Stimulated activated CD8-positive, alpha-beta memory T cell treated with anti-CD3 and anti-CD28 coated beads, Interleukin-4, amount 100 ng/mL, for 1 hour (primary cell): ENCODE measurements at places on chromosomes 7 and 10.

DNA sequence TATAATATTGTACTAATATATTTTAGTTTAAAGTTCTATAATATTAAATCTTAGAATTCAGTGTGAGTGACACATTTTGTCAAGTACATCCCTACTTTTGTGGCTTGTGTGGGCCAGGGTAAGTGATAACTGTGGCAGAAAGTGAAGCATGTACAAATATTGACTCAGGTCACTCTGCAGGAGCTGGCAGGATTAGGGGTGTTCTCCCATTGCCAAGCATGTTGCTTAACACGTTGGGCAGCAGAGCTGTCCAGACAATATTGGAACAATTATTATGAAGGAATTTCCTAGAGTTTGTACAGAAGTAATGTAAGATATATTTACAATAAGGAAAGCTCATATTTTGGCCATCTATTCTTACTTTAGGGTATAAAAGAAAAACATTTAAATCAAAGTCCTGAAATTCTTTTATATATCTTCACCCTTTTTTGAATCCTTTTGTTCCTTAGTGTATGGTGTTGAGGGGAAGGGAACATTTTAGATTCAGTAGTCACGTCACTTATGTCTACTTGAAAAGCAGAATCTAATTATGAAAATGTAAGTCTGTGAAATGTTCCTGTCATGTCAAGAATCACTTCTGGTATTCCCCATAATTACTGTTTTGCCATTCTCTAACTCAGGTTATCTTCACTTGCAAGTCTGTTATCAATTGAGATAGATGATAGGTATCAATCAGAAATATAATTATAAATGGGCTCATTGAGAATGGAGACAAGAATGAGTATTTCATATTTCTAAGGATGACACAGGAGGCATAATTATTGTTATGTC is 4.0 kb downstream of the HDAC9 start:
- no peak for DNase-seq

DNA sequence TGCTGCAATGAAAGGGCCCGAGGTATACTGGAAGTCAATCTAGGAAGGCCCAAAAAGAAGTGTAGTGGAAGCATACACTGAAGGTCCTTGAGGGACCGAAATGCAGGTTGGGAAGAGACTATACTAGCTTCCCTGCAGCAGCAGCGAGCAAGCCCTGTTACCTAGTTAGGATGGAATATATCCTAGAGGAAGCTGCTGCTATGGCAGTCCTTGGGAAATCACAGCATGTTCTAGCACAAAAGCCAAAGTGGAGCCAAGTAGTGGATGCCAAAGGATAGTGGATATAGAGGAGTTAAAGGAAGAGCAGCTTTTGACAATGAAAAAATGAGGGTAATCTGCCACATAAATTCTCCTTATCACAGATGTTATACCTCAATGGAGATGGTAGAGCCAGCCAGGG is 123.8 kb upstream of the STARD3NL start:
- no peak for DNase-seq

DNA sequence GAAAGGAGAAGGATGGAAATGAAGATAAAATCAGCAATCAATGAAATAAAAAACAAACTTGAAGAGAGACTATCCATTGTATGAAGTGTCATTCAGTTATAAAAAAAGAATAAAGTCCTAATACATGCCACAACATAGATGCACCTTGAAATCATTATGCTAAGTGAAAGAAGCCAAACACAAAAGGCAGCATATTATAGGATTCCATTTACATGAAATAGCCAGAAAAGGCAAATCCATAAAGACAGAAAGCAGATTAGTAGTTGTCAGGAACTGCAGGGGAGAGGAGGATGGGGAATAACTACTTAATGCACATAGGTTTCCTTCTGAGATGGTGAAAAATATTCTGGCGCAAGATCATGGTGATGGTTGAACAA is 6.6 kb upstream of the PON1 start:
- no peak for DNase-seq

DNA sequence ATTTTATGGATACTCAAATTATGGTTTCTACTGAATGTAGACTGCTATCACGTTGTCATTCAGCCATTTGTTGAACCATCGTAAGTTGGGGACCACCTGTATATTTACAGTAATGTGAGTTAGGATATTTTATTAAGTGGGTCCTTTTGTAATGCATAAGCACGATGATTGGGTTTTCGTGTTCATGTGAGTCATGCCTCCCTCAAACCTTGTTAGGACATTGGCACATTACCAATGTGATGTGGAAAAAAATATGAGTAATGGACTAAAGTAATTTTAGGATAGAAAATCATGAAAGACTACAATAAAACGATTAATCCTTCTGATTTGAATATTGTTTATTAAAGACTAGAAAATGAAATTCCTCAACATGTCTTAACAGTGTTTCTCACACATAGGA is 8.7 kb downstream of the SMC3 start:
- DNase-seq, result no peak

DNA sequence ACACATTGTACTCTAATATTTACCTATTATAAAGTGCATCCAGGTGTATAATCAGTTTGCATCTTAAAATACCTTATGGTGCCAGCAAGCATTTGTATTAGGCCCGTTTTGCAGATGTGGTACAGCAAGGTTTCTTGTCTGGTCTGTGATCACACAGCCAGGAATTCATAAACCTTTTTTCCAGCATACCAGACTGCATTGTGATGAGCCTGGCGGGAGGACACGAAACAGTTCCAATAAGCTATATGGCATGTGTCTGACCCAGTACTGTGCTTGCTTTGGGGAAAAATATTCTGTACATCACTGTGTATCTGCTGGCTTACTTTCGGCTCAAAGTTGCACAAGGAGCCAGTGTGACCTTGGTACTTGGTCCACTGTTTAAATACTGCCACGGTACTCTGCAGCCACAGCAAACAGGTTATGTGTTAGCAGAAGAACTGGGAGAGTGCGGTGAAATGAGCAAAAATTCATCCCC is 36.3 kb downstream of the CHN2 start:
- no peak for DNase-seq

GRCh38 chr7:124322561-124322960 is 289.7 kb upstream of the TMEM229A start:
- DNase-seq, result no peak

DNA sequence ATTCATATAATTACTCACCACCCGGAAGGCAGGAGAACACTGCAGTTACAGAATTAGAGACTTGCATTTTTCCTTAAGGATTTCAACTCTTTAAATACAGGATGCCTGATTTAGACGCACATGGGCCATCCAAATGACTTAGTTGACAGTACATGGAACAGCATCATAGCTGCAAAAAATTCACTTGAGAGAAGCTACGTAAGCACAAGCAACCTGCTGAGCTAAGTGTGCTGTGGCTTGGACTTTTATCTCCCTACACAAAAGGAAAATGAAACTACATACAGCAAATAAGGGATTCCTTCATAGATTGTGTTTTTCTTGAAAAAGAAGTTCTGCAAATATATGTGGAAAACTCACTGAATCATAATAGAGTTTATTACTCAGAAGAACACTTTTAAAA is 152.6 kb downstream of the POU6F2 start:
- DNase-seq, result no peak

DNA sequence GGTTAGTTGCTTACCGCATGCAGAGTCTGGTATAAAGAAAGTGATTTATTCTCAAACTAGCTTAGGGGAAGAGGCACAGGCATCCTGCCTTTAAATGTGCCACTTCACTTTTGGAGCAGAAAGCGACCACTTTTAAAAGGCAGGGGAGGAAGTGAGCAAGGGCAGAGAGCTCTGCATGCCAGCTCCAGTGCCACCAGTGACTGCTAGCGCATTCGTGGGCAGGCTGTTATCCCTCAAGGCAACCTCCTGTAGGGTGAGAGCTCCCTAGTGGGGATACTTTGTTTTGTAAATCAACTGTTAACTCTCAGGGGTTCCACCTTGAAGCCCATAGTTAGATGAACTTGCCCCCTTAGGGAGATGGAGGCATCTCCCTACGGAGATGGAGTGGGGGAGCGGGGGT is 29.4 kb upstream of the GRB10 start:
- no peak for DNase-seq

GRCh38 chr7:1022801-1023465 is 21.4 kb upstream of the GPR146 start:
- no peak for DNase-seq

GRCh38 chr7:96667026-96667425 is 42.6 kb downstream of the SEM1 start:
- DNase-seq, result no peak

DNA sequence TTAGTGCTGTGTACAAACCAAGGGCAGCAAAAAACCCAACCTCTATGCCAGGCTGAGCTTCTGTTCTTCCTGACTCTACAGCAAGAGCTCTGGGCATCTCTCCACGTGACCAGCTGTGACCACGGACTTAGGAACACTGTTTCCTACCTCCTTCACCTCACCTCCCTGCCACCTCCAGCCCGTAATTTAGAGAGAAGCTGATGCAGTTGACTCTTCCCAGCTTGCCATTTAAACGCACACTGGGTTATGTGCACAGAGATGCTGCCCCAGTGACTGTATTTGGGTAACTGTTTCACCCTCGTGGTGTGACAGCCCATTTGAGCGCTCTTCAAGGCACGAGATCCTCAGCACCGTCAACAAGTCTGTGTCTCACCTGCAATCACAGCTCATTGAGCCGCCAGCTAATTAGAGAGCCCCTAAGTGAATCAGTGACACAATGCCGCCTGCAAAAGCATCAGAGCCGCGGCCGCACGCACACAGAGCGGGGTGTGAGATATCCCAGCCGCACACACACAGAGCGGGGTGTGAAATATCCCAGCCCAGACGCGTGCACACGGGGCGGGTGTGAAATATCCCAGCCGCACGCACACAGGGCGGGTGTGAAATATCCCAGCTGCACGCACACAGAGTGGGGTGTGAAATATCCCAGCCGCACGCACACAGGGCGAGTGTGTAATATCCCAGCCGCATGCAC is 319.7 kb downstream of the PTPRN2 start:
- DNase-seq, result no peak
